NAMALWA (cell line): ENCODE measurements at places on chromosomes 6 and 20.

GRCh38 chr6:73695619-73696421 lies at the start of gene CD109:
Gene CD109, plus strand, starts transcription at chr6:73696203. Its CDS starts 13 bp downstream, at chr6:73696216.
- DNase-seq, result no peak

DNA sequence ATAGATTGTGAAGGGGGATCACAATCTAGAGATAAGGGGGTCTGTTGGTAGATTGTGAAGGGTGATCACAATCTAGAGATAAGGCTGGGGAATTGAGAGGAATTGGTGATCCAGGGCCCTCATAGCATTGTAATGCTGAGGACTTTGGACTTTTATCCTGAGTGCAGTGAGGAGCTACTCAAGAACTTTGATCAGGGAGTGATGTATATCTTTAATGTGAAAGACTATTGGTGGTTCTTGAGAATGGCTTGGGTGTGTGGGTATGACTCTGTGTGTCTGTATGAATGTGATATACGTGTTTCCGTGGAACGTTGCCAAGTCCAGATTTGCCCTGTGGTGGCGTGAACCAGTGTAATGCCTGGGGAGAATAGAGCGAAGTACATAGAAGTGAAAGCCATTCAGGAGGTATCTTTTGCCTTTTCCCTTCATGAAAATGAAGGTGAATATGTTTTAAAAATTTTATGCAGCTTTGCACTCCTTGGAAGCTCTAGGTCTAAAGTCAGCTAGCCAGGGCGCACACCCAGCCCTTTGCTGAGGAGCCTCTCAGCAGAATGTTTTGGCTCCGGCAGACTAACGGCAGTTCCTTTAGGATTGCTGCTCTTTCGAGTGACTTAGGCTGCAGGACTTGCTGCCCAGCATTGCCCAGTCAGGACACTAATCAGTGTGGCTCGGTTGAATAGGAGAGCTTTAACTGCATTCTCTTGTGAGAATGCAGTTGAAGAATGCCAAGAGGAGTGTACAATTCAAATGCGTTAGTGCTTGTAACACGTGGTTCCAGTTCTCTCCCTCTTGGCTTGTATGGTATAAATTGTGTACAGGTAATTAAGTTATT lies 3.5 kb downstream of the ZFAND3 start:
- DNase-seq, result no peak

DNA sequence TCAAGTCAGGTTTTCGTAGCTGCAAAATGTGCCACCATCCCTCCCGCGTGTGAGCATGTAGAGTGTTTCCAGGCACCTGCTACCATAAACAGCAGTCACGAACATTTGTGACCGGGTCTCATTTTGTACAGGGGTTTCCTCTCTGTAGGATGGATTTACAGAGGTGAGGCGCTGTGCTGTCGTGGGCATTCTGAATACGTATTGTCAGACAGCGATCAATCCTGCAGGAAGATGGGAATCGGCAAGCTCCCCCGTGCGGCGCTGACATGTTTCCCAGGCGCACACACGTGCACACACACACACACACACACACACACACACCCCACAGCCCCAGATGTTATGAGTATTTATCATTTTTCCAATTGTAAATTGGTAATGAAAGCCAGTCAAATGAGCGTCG lies 15.8 kb downstream of the ANKRD60 start:
- DNase-seq, result no peak

GRCh38 chr20:62946918-62947317 lies 5.6 kb upstream of the SLC17A9 start:
- no peak for DNase-seq

GRCh38 chr6:30493643-30494250 lies 4.4 kb downstream of the HLA-E start:
- DNase-seq, result no peak

DNA sequence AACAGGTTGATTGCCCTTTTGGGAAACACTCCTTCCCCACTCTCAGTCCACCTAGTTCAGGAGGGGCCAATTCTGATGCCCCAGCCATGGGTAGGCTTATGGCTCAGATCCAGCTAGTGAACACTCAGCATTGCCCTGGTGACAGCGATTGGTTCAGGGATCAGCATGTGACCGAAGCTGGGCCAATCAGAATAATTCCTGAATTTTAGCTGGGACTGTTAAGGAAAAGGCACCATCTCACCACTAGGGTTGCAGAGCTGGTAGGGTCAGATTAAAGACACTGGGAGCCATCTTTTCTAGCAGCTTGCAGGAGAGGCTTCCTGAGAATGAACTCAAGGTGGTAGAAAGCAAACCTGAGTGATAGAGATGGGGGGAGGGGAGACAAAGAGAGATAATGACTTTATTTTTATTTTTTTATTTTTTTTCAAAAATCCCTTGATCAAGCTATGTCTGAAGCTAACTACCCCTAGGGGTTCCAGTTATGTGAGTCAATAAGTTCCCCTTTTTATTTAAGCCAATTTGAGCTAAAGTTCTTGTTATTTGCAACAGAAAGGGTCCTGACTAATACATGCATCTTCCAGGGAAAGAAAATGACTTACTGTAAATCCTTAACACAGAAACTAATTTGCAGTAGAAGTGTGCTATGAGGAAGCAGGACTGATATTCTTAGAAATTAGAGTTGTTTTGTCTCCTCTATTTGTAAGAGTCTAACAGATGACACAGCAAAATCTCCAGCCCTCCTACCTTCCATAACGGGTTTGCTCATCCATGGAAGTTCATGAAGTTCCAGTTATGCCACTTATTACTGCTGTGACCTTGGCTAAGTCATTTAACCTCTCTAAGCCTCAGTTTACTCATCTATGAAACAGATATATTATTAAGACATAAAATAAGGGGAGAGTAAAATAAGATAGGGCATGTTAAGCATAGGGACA lies 44.7 kb downstream of the EYA2 start:
- DNase-seq, result peak; percentile 77

- DNase-seq, result no peak
These were observed 97.5 kb downstream of the MAFB start for GRCh38 chr20:40591536-40591935.

- no peak for DNase-seq
These were observed 47.0 kb downstream of the MYH7B start for GRCh38 chr20:35002426-35003210.

GRCh38 chr20:63946986-63947637 lies 9.1 kb downstream of the UCKL1 start:
- no peak for DNase-seq

DNA sequence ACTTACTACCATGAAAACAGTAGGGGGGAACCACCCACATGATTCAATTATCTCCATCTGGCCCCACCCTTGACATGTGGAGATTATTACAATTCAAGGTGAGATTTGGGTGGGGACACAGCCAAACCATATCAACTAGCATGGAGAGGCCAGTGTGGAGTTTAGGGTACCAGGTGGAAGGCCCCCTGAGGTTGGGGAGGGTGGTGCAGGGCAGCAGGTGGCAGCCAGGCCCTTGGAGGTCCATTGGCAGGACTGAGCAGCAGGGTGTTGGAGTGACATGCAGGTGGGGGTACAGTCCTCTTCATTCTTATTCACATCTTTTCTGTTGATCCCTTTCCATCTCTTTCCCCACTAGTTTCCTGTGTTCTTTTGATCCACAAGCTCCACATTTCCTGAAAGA lies 42.9 kb downstream of the PHACTR3 start:
- no peak for DNase-seq

- no peak for DNase-seq
These were observed 237.5 kb upstream of the QKI start for GRCh38 chr6:163177007-163177406.

DNA sequence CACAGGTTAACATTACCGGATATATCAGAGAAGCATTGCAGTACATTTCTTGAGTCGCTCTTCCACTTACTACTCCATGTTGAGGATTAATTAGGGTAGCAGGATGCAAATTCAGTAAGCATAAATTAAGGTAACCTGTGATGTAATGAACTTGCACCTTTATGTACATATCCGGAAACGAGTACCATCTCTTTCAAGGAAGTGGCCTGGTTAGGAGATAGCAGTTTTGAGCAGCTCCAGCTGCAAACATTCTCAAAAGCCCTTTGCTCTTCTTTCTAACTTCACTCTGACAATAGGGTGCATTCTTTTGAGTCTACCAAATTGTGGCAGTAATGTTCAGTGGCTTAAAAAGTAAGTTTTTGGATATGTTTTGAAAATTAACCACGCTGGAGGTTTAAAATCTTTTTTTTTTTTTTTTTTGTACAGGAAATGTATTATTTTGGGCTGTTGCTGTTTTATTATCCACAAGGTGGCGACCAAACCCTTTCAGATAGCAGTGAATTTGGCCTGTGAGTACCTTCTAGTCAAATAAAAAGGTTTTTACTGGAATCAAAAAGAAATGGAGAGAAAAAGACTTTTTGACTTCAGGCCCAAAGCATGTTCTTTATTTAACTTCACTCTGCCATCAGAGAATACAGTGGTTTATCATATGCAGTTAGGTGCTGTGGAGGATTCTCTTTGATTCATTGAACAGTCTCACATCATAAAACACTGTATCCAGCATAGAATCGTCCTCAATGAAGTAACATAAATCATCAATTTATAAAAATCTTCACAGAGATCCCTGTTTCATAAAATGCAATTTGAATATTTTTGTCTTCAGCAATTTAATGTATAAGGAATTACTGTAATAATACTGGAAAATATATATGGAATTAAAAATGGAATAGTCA lies 8.9 kb downstream of the FAM217B start:
- peak; percentile 78 for DNase-seq

- no peak for DNase-seq
These were observed 2.0 kb downstream of the GLP1R start for GRCh38 chr6:39050453-39051112.
